Tibial nerve (tissue), 4 donors: ENCODE measurements at places on chromosomes 2 and 18.

DNA sequence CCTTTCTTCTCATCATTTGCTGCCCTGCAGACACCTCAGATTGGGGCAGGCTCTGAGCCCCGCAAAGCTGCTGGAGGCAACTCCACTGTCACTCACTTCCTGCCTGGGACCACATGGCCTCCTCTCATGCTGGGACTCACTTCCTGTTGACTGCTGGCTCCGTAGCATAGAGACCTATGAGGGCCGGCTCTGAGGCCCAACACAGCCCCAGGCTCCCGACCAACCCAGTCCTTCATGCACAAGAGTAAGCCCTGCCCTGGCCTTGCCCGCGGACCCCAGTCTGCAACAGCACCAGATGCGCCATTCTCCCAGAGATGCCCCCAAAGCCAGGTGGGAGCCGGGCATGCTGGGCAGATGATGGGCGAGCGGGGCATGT is 55.7 kb downstream of the DNMT3A start:
- H3K27me3 ChIP-seq = no peaks in the 10 kb centered on the region
- no peaks in the 10 kb centered on the region for H3K36me3 ChIP-seq
- peak overlapping the region; percentile 49 for H3K27ac ChIP-seq
- H3K4me3 ChIP-seq = no peak overlapping the region
- DNase-seq = no peak
- H3K4me1 ChIP-seq = no peaks in the 10 kb centered on the region

- peak overlapping the region; percentile 73 for H3K27ac ChIP-seq
- H3K36me3 ChIP-seq = no peaks in the 10 kb centered on the region
- peaks cover 38% of the 10 kb centered on the region for H3K4me1 ChIP-seq
- H3K4me3 ChIP-seq = no peak overlapping the region
Measured at GRCh38 chr2:197306696-197307040, 3.9 kb downstream of the ANKRD44 start.

- H3K4me3 ChIP-seq = no peak overlapping the region
- H3K36me3 ChIP-seq = no peaks in the 10 kb centered on the region
- H3K4me1 ChIP-seq = no peaks in the 10 kb centered on the region
- H3K27me3 ChIP-seq = no peaks in the 10 kb centered on the region
Measured at GRCh38 chr2:156199588-156199987, 132.9 kb downstream of the NR4A2 start.

GRCh38 chr2:212109792-212110680 is 428.6 kb downstream of the ERBB4 start:
- no peak overlapping the region for H3K27ac ChIP-seq
- no peaks in the 10 kb centered on the region for H3K4me1 ChIP-seq
- DNase-seq = no peak
- no peaks in the 10 kb centered on the region for H3K27me3 ChIP-seq
- no peaks in the 10 kb centered on the region for H3K36me3 ChIP-seq
- no peak overlapping the region for H3K4me3 ChIP-seq

- peaks cover 22% of the 10 kb centered on the region for H3K4me1 ChIP-seq
- no peak for DNase-seq
- H3K36me3 ChIP-seq = peaks cover 18% of the 10 kb centered on the region
- peak overlapping the region; percentile 81 for H3K27ac ChIP-seq
- H3K4me3 ChIP-seq = no peak overlapping the region
Measured at GRCh38 chr2:27072920-27073319, 1.5 kb upstream of the OST4 start.

- H3K4me1 ChIP-seq = no peaks in the 10 kb centered on the region
- H3K27me3 ChIP-seq = no peaks in the 10 kb centered on the region
- H3K27ac ChIP-seq = peak overlapping the region; percentile 70
- H3K36me3 ChIP-seq = no peaks in the 10 kb centered on the region
Measured at GRCh38 chr18:32424696-32425095, 46.0 kb downstream of the GAREM1 start.

- no peak overlapping the region for H3K27ac ChIP-seq
- H3K4me1 ChIP-seq = no peaks in the 10 kb centered on the region
Measured at GRCh38 chr2:9944330-9944758, 7.1 kb upstream of the GRHL1 start.

DNA sequence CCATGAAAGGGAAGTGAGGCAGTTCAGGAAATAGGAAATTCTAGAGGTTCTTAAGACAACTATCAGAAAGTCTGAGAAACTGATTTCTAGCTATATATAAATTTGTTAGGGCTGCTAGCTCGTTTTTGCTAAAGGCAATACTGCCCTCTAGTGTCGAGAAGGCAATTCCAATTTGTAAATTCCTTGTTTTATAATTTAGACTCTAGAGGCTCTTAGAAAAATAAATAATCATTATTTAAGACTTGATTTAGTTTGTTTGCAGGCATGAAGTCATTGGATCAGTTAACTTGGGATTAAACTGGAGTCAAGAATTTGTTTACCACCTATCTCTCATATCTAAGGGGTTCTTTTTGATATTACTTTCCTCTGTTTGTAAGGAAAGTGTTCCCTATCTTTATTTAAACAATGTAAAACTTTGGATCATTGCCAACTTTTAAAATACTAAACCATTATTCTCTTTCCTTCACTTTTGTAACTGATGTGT is 66.2 kb downstream of the ACVR2A start:
- no peaks in the 10 kb centered on the region for H3K36me3 ChIP-seq
- no peak for DNase-seq
- no peaks in the 10 kb centered on the region for H3K27me3 ChIP-seq
- no peaks in the 10 kb centered on the region for H3K4me1 ChIP-seq

DNA sequence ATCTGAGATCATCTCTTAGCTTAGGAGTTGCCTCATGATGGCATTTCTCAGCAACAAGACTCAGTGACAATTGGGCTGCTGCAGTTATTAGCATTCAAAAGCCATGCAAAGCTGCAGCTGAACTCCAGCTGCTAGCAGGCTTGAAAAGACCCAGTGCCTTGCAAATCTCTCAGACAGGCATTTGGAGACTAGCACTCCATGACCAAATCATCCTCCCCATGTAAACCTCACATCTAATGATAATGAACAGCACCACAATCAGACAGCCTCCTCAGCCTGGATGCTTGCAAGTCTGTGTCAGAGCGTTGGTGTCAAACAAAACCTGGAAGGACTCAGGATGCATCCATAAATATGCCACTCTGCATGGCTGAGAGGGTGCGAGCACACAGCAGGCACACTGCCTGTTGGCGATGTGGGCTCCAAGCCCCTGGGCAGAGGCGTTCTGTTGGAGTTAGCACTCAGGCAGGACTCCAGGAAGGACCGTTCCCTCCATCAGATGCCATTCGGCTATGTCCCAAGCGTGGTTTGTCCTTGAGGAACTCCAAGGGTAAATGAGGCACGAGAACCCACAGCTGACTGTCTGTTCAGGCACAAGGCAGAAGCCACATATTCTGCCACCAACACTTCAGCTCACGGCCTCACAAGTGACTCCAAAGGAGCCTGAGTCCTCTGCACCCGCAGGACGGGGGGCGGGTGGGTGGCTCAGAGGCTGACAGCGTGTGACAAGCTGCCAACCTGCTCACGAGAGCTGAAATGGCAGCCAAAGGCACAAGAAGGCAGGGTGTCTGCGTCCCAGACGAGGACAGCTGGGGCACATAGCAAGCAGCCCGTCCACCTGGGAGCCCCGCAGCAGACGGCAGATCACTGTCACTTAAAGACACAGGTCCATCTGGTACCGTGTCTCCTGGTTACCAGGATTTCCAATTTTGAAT is 183.8 kb downstream of the MYT1L start:
- no peak overlapping the region for H3K4me3 ChIP-seq
- no peak overlapping the region for H3K27ac ChIP-seq
- H3K27me3 ChIP-seq = no peaks in the 10 kb centered on the region
- DNase-seq = no peak
- H3K4me1 ChIP-seq = no peaks in the 10 kb centered on the region

GRCh38 chr2:69217333-69218080 is 169.5 kb downstream of the GFPT1 start:
- H3K27me3 ChIP-seq = no peaks in the 10 kb centered on the region
- H3K27ac ChIP-seq = no peak overlapping the region
- H3K36me3 ChIP-seq = no peaks in the 10 kb centered on the region
- H3K4me3 ChIP-seq = no peak overlapping the region
- peaks cover 3% of the 10 kb centered on the region for H3K4me1 ChIP-seq
- DNase-seq = no peak

DNA sequence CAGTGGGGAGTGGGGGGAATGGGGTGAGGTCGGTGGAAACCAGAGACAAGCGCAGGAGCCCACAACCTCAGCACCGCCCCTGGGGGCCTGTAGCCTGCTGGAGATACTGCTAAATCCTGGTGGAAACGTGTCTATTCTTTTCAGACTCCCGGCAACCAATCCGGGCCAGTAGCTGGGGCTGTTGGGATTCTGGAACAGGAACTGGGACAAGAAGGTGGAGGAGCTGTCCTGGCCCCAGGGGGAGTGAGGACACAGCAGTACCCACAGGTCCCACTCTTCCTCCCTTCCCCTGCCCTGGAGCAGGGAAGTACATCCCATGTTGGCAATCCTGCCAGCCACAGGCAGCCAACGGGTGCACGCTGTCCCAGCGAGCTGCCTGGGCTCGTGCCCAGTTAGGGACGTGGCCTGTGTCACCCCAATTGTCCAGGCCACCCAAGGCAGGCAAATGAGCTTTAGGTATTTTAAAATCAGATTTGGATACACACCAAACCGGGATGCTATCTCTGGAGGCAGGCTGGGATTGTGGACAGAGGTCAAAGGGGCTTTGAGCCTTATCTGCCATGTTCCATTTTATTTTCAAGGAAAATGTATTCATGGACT is 51.8 kb downstream of the HS1BP3 start:
- no peak for DNase-seq
- H3K27ac ChIP-seq = peak overlapping the region; percentile 60
- no peaks in the 10 kb centered on the region for H3K36me3 ChIP-seq
- no peaks in the 10 kb centered on the region for H3K27me3 ChIP-seq
- peaks cover 64% of the 10 kb centered on the region for H3K4me1 ChIP-seq

DNA sequence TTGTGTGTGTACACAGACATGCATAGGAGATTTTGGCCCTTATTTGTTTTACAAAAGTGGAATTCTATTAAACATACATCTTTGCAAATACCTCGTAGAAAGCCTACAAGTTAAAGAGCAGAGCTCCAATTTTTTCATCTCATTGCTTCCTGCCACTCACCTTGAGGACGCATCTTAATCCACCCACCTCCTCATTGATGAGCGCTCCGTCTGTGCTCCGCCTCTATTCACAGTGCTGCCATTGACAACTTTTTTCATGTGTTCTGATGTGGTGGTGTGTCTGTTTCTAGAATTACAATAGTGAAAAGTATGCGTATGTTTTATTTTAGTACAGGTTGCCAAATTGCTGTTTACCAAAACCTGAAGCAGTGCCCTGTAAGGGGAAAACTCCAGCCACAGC is 36.3 kb downstream of the NEURL3 start:
- H3K27me3 ChIP-seq = no peaks in the 10 kb centered on the region
- H3K4me1 ChIP-seq = peaks cover 5% of the 10 kb centered on the region
- DNase-seq = no peak

GRCh38 chr18:33596178-33596854 is 18.3 kb downstream of the ASXL3 start:
- H3K4me1 ChIP-seq = peaks cover 19% of the 10 kb centered on the region
- H3K4me3 ChIP-seq = no peak overlapping the region
- H3K27ac ChIP-seq = no peak overlapping the region
- no peak for DNase-seq
- no peaks in the 10 kb centered on the region for H3K36me3 ChIP-seq

GRCh38 chr2:61529944-61530735 is 8.0 kb downstream of the XPO1 start:
- no peak overlapping the region for H3K27ac ChIP-seq
- DNase-seq = no peak
- no peaks in the 10 kb centered on the region for H3K36me3 ChIP-seq
- H3K4me1 ChIP-seq = peaks cover 29% of the 10 kb centered on the region
- no peak overlapping the region for H3K4me3 ChIP-seq

- no peak overlapping the region for H3K4me3 ChIP-seq
- H3K36me3 ChIP-seq = no peaks in the 10 kb centered on the region
- no peaks in the 10 kb centered on the region for H3K4me1 ChIP-seq
- H3K27ac ChIP-seq = no peak overlapping the region
Measured at GRCh38 chr18:72160510-72161445, 383.4 kb downstream of the CBLN2 start.

DNA sequence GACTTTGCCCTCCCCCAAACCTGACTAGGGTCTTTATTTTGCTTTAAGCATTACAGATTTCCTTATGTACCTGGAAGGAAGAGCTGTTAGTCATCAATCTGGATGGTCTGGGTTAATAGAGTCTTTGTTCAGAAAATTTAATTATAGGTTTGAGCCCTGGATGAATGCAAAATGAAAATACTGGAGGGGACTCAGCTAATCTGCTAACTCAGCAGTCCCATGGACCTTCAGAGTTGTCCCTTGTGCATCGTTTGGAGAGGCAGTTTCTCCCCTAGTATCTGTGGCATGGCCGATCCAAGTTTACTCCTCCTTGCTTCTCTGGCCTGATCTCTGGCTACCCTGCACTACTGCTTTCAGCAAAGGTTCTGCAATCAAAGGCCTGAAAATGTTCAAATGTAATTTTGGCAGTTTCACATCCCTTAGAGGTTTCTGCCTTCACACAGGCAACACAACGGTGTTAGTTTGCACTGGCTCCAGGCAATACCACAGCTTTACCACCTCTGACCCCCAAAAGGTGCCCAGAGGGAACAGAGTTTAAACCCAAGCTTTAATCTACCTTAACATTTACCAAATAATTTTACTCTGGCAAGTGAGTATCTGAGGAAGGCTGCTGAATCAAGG is 134.3 kb downstream of the THADA start:
- DNase-seq = no peak
- H3K4me3 ChIP-seq = no peak overlapping the region
- H3K27ac ChIP-seq = peak overlapping the region; percentile 80
- H3K36me3 ChIP-seq = no peaks in the 10 kb centered on the region

DNA sequence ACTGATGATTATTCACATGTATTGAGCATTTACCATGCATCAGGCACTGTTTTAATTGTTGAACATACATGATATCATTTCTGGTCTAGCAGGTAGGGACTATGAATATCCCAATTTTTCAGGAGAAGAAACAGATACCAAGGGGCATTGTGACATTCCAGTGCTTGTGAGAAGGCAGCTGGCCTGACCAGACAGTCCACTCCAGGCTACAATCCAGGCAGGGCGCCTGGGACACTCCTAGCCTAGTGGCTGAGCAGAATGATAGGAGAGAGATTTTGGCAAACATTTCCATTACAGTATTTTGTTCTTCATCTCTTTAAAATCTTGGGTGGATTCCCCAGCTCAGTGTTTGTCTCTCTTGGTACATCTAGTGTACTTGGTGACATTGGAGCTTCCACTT is 24.9 kb downstream of the ZNF892 start:
- H3K4me1 ChIP-seq = no peaks in the 10 kb centered on the region
- no peak overlapping the region for H3K27ac ChIP-seq
- no peak for DNase-seq
- no peak overlapping the region for H3K4me3 ChIP-seq

- H3K4me3 ChIP-seq = no peak overlapping the region
- H3K27me3 ChIP-seq = no peaks in the 10 kb centered on the region
- H3K4me1 ChIP-seq = no peaks in the 10 kb centered on the region
- no peak for DNase-seq
- no peak overlapping the region for H3K27ac ChIP-seq
- no peaks in the 10 kb centered on the region for H3K36me3 ChIP-seq
Measured at GRCh38 chr2:184357033-184357432, 241.3 kb upstream of the ZNF804A start.
